Heart left ventricle (tissue), 16 donors: ENCODE measurements at places on chromosomes 16 and 17. TPM values are rescaled to one million over a fixed set of nuclear protein-coding genes. Genes with fewer than 3 reads are reported as not detected.

The TMEM92 gene
- polyA plus RNA-seq, result not detected

The MT1M gene
- polyA plus RNA-seq, result 7.4 TPM

The FOXN1 gene
- not detected for polyA plus RNA-seq

The SCN4A gene
- 1.8 TPM for polyA plus RNA-seq

DNA sequence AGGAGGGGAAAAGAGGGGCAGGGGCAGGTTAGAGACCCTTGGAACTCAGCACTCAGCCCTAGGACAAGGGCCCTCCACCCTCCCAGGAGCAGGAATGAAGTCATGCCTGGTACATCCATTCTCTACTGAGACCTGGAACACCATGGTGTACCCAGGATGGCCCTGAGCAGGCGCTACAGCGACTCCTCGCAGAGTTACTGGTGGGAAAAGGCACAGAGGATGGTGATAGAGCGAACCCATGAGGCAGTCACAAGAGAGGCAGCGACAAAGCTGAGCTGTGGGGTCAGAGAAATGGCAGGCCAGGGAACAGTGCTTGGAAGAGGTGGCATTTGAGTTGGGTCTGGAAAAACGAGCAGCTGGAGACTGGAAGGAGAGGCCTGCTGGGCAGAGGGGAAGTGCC lies 37.5 kb downstream of the SRCIN1 start:
- no peak for DNase-seq

DNA sequence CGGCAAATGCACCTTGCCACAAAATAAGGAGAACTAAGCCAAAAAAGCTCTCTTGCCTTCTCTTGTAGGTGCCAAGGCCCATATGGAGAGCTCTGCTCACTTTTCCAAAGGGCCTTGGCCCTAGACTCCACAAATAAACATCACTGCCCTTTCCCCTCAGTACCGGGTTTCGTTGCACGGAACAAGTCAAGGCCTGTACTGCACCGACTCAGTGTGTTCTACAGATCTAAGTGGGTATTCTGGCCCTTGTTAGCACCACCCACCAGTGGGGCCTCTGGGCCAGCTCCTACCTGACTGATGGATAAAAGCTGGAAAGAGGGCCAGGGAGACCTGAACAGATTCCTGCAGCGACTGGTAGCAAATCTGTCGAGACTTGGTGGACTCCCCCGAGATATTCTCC lies 43.7 kb upstream of the GSG1L start:
- no peak for DNase-seq

GRCh38 chr17:27379888-27380533 lies 76.2 kb upstream of the KSR1 start:
- DNase-seq, result peak; percentile 89

DNA sequence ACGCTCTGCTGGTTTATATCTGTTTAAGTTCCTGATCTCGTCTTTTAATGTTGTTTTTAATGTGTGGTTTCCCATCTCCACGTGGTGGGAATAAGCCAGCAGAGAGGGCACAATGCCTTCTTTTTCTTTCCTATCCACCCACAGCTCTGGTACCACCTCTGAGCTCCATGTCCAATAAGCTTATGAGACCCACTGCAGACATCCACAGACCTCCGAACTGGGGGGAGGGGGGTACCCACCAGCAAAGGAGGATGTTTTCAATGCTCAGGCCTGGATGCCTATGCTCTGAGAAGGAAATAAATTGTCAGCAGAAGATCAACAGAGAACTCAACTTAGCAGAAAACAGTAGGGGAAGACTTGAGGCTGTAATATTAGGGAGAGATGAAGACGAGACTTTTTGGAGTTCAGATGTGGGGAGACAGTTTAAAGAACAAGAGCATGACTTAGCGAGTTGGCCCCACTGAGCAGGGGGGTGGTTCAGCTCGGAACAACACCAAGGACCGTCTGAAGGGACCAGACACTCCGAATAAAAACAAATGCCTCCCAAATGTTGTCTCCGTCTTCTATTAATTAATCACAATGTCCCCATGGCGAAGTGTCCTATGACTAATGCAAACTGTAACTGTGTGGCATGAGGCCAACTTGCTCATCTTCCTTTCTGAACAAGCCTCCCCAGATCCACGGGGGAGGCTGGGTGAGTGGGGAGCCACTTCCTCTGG lies 62.7 kb downstream of the GAS7 start:
- DNase-seq, result no peak

GRCh38 chr16:46573008-46573833 lies 48.0 kb downstream of the SHCBP1 start:
- DNase-seq, result no peak

GRCh38 chr16:23498863-23499262 lies 11.4 kb downstream of the GGA2 start:
- DNase-seq, result no peak

DNA sequence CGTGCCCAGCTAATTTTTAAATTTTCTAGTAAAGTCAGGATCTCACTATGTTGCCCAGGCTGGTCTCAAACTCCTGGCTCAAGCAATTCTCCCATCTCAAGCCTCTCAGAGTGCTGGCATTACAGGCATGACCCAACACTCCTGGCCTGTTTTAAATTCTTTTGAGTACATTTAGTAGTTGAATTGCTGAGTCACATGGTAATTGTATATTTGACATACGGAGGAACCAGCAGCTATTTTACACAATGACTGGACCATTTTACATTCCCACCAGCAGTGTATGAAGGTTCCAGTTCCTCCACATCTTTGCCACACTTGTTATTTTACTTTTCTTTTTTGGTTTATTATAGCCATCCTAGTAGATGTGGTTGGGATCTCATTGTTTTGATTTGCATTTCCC lies 43.6 kb downstream of the RHOT1 start:
- no peak for DNase-seq

- peak; percentile 37 for DNase-seq
Measured at GRCh38 chr16:79163691-79164387, 436.7 kb downstream of the MAF start.

DNA sequence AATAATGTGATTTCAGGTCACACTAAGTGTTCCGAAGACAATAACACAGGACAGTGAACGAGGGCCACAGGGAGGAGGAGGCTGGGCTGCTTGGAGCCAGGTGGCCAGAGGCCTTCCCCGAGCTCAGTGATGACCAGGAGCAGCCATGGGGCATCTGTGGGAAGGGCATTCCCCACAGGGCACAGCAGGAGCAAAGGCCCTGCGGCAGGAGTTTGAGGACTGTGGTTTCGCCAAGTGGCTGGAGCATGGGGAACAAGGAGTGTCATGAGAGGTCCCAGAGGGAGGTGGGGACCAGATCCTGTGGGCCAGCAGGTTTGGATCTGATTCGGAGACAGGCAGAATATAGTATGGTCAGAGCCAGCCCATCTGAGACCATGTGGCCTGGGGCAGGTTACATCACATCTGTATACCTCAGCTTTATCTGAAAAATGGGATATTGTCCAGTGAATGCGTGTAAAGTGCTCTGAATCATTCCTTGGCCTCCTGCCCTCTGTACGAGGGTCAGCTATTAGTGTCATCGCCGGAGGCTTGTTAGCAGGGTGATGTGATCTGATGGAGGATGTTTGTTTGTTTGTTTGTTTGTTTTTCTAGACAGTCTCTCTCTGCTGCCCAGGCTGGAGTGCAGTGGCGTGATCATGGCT lies 176.8 kb downstream of the KATNIP start:
- no peak for DNase-seq

DNA sequence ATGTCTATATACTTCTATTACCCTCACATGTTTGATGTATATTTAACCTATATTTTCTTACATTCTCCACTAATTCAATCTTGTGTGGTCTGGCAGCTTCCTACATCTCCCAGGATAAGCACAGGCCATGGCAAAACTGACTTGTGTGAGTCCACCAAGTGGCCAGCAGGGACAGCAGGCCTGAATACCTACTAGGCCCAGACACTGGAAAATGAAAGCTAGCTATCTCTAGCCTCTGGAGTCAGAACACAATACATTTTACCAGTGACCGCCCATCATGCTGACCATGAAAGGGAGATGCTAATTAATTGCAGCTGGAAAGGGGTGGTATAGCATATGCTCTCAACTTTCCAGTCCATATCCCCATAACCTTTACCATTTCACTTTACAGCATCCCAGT lies 132.3 kb downstream of the PCTP start:
- no peak for DNase-seq

DNA sequence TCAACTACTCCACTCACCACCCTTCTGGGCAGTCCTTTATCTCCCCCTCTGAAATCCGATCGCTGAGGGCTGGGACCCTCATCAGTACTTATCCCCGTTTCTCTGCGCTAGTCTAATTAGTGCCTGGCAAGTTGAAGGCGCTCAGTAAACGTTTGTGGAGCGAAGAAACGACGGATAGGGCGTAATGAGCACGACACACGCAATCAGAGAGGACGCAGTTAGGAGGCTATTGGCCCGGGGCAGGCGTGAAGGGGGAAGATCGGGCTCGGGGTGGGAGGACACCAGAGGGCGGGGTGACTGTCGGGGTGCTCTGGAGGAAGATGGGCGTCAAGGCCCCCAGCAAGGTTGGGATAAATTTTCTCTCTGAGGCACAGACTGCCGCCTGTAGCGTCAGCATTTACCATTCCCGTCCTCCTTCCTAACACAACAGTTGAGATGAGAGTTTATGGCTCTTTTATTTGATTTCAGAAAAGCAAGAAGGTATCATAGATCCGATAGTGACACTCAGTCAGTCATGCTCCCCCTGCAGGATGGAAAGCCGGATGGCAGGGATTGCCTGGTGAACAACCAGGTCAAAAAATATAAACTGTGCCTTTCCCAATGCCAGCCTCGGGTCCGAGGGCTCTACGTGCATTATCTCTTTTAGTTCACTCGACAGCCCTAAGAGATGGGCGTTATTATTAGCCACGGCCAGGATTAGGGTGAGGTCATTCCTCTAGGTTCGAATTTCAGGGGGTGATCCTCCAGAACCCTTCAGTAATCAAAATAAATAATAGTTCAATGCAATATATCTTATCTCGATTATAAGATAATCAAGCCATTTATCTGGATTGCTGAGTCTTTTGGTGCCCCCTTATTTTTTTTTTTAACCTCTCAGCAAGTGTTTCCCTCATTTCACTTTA lies 9.5 kb upstream of the ARL4D start:
- DNase-seq, result peak; percentile 90

DNA sequence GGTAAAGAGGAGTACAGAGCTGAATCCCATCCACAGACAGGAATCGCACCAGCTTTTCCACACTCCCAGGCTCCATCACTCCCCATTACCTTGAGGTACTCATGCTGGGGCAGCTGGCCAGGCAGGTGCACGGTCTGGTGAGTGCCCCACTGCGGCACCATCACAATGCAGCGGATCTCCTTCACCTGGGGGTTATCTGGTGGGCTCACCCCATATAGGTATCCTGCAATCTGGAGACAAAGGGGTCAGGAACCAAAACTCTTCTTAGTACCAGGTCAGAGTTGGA lies 1.8 kb upstream of the RILP start:
- DNase-seq, result no peak

GRCh38 chr17:69236464-69236863 lies 7.8 kb upstream of the ABCA10 start:
- DNase-seq, result no peak

DNA sequence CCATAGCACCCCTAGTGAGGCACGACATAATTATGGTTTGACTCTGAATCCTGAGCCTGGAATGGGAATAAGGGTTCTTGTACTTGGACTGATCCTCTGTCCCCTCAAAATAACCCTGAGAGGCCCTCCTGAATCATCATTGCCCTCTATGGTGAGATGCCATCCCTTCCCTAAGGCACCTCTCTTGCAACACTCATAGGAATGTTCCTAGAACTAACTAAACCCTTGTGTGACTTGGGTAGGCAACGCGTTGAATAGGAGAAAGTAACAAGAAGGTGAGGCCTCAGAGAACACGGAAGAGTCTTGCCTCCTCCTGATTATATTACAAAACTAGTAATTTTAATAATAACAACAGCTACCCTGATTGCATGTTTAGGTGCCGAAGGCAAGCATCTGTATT lies 189.1 kb upstream of the ANKFN1 start:
- DNase-seq, result no peak

DNA sequence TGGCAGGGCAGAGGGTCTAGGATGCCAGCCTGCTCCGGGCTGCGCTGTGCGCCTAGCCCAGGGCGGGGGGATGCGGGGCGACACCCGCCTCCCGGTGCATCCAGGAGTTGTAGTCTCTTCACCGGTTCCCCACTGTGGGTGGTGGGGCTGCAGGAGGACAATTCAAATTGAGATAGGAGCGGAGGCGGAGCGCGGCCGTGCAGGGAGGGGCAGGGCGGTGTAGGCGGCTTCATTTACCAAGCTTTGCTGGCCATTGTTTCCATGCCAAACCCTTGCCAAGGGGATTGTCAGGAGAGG lies 2047.4 kb downstream of the TP53TG3F start:
- DNase-seq, result no peak

DNA sequence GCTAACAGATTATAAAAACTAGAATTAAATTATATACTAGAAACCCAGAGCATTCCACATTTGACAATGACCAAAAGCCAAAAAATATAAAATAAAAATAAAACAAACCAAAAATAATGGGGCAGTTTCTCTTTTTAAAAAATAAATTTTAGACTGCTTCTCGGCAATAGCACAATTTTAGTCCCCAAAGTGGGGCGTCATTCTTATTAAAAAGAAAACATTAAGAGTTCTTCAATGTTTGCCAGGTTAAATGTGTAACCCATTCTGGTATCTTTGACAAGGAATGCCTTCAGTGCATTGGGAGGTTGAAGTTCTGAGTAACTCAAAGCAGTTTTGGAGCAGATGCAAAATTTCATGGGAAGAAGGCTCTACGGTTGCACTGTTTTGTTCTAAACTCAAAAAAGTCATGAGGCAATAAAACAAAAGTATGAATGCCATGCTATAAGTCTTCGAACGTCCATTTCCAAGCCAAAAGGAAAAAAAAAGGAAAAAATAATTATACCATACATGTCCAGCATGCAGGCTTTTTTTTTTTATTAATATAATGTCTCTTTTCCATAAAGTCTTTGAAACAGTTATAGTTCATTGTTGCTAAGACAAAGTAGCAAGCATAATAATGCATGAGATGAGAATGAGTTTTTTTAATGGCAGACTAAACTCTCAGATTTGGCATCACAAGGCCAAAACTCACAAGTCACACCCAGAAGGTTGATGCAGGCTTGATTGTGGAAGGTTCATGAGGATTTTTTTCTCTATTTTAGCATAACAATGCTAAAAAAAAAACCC lies 3.1 kb downstream of the MAF start:
- DNase-seq, result no peak

DNA sequence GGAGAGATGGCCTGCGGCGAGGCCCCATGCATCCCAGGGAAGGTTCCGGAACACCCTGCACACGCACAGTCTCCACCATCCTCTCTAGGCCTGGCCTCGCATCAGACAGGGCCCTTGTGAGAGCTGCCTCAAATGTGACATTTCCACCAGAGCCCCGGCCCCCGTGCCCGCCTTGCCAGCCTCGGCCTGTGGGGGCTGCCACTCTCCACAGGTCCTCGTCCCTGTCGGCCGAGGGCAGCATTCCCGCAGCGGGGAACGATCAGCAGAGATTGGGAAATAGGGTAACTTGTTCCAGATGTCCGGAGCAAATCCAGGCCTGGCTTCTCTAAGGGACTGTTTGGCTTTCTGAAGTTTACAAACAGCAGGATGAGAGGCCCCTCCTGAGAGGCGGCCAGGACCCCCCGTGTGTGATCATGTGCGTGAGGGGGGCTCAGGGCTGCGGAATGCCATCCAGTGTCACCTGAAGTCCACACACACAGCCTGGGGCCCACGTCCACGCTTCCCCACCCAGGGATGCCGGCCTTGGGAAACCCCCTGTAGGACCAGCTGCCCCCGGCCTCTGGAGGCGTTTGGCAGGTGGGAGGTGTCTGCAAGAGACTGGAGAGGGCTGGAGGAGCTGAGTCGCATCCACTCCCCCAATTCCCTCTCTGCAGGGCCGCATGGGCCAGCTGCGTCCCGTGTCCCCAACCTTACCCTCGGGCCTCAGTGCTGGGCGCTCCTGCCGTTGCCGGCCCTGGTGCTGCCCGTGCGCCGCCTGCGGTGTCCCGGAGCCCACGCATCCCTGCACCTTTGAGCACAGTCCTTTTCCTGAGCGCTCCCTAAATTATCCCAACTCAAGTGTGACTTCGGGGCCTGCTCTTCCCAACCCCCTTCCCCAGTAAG lies 70.4 kb downstream of the ZDHHC7 start:
- no peak for DNase-seq
